Caudate nucleus (tissue), 63 donors: ENCODE measurements at places on chromosomes 7 and 10.

- DNase-seq, result no peak
These were observed 882 bp upstream of the CHCHD1 start for GRCh38 chr10:73780966-73781365.

GRCh38 chr10:15588635-15589508, 130.8 kb downstream of the ITGA8 start:
- DNase-seq, result no peak

DNA sequence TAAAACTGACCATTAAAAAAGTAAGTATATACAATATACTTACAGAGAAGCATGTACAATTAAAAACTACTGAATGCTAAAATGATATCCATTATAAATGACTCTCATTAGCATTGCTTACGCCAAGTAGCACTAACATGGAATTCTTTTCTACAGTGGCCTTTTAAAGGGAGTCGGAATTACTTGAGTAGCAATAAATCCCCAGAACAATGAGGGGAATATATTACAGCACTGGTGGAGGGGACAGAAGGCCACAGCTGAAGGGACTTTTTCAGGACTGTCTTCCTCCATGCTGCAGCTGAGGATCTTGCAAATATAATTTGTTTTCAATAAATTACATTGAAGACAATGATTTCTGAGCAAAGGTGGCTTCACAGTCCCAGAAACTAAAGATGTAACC, 97.0 kb downstream of the ALOX5 start:
- no peak for DNase-seq

GRCh38 chr10:8058274-8059111, 4.0 kb downstream of the GATA3 start:
- no peak for DNase-seq

- no peak for DNase-seq
These were observed 34.7 kb downstream of the CYCS start for GRCh38 chr7:25090374-25090773.

DNA sequence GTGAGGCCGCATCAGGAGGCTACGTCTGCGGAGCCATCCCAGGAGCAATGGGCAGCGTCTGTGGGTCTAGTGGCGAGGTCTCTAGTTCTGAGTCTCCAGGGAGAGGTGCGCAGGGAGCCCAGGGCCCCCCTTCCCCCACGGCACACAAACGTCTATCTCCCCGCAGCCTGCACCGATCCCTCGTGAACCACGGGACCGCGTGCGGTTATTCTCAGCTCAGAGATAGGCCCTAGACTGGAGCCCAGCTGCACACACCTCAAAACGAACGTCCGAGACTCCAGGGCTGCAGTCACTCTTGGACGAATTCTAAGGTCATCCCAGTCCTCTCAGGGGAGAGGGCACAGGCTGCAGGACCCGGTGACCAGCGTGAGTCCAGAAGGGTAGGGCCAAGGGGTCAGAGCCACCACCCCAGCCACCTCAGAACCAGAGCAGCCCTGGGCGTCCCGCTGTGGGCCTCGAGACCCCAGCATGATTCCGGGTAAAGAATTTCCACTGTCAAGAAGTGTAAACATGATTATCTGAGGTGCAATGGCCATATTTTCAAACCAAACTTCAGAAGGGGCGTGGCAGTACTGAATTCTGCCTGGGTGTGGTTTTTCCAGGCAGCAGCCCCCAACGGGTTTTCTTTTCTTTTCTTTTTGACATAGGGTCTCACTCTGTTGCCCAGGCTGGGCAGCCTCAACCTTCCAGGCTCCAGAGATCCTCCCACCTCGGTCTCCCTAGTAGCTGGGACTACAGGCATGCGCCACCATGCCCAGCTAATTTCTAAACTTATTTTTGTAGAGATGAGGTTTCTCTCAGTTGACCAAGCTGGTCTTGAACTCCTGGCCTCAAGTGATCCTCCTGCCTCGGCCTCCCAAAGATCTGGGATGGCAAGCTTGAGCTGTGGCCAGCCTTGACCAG, 57.5 kb downstream of the PWWP2B start:
- DNase-seq, result no peak

DNA sequence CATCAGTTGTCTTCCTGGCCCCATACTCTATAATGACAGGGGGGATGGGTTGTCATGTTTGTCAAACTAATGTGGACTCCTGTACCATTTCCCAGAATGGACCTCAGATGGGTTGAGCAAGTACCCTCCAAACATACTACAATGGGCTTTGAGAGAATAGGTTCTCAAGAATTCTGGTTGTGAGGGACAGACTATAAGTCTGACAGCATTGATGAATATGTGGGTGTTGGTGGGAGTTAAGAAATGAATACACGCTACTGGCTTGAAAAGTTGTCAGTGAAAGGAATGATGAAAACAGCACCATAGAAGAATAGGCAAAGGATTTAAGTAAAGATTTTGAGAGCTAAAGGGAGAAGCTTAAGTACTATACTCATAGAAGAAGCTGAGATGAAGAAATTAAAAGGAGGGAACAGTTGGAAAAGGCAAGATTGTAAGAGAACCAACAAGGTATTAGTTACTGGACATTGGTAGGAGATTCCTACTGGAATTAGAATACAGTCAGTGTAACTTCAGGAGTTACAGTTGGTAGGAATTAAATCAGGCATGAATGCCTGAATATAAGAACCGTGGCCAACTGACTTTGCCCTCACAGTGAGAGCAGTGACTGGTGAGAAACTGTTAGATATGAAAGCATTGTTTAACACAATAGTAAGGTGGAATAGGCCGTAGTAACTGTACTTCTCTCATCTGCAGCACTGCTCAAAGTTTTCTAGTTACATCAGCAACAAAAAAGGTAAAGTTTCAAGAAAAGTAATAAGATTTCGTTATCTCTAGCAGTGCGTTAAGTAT, 86.3 kb downstream of the LCOR start:
- no peak for DNase-seq

GRCh38 chr7:90900628-90901356, 304.7 kb downstream of the CDK14 start:
- no peak for DNase-seq

DNA sequence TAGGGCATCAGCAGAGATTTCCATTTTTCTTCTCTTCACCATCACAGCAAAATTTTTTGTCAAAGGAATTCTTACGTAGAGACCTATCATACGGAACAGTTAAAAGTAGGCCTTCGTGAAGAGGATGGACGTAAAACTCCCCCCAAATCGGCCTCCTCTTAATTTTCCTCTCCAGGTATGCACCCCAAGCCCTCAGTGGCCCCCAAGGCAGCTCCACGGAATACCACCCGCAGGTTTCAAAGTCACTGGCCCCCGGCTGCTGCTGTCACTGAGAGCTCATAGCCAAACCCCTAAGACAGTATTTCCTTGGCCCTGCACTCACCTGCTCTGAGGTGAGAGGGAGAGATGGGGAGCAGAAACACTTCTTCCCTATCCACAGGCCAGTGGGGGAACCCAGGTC, 8.8 kb downstream of the PODXL start:
- no peak for DNase-seq

DNA sequence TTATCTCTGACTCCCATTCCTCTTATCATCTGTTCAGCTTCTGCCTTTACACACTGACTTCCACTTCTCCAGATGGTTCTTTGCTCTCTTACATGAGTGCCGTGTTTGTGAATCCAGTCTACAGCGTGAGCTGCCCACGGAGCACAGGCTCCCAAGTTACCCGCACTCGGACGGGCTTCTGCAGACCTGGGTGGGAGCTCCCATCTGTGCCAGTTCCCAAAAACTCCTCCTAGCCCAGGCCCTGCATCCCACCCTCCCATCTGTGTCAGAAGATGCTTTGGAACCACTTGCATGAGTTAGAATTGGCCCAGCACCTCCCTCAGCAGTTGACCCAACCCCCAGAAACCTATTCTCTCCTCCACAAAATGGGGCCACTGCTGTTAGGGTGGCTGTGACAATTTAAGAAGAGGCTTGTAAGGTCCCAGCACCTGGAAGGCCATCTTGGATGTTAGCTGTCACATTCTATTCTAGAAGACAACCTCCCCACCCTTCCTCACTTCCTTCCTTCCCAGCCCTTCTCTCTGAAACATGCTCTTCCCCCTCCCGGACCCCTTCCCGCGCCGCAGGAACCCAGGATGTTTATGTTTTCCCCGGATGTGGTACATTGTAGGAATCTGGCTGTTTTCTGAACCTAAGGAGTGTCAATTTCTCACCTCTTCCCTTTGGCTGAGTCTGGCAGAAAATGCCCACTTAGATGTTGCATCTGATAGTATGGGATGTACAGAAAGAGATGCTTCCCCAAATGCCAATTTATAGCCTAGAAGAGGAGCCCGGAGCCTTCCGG, 79.2 kb downstream of the CCDC3 start:
- no peak for DNase-seq

DNA sequence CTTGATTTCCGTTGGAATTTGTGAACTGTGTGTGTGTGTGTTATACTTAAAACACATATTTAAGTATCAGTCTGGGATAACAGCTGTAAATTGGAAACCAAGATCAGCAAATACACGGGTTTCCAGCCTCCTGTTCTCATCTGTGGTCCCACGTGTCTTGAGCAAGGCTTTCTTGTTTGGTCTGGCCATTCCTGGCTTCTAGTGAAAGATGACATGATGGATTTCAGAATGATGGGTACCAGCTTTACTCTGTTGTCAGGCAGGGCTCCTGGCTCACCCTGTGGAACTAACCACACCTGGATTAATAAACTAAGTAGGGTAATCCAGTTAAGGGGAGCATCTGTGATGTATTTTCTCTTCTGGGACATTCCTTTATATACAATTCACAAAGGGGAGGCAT, 346.2 kb upstream of the AOAH start:
- no peak for DNase-seq

DNA sequence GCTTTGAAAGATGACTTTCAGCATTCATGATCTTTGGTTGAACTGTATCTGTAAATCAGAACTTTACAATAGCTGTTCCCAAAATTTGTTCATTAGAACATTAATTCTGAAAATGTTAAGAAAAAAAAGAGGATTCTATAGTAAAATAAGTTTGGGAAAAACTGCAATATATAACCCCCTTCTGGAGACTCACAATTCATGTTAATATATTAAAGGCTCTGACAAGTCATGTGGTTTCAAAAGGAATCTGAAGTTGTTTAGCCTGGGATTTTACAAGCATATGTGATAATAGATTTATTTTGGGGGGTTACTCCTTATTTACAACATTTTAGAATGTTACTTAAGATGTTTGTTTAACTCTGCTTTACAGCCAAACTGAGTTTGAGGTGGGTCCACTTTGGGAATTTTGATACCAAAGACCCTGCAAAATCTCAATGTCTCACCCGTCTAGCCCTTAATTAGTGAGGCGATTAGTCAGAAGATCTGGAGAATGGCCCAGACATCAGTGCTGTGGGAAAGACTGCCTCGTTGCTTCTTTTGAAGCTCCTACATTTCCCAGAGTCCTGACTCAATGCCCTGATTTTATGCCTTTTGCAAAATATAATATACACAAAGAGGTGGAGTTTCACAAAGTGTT, 40.0 kb downstream of the CDK1 start:
- DNase-seq, result no peak

DNA sequence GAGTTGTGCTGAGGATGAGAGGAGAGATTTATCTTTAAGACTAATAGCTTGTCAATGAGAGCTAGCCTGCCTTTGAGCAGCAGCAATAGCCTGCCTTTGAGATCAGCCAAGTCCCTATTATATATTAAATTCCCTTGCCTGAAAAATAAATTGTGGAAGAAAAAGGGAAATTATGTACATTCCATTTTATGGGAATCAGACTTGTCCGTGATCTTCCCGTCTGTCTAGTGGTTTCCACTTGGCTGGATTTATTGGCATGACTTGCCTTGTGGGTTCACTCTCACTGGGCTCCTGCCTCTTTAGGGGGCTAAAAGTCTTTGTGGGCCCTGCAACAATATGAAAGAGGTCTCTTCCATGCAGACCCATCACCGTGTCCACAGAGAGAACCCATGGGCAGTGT, 171.7 kb upstream of the FRMD4A start:
- DNase-seq, result no peak
